ENCODE measurements at places on chromosomes 5 and 9.

DNA sequence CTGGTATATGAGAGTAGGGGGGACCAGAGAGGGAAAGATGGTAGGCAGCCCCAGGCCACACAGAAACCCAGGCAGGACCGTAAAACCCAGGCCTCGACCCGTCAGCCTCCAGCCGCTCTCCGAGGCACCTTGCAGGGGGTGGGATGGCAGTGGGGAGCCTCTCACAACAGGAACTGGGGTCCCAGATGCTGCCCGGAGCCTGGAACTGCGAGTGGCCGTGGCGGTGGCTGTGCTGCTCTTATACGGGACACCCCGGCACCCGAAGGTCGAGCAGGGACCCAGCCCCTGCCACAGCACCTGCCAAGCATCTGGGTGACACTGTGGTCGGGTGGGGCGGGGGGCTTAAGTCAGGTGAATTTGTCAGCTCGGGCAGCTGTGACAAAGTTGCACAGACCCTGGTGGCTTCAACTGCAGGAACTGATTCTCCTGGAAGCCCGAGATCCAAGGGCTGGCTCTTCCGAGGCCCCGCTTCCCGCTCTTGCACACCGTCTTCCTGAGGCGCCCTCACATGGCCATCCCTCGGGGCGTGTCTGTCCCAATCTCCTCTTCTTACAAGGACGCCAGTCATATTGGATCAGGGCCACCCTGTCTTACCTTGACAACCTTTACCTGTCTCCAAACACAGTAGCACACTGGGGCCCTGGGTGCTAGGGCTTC is 47.6 kb upstream of the EGFL7 start:
- DNase-seq: no peak

DNA sequence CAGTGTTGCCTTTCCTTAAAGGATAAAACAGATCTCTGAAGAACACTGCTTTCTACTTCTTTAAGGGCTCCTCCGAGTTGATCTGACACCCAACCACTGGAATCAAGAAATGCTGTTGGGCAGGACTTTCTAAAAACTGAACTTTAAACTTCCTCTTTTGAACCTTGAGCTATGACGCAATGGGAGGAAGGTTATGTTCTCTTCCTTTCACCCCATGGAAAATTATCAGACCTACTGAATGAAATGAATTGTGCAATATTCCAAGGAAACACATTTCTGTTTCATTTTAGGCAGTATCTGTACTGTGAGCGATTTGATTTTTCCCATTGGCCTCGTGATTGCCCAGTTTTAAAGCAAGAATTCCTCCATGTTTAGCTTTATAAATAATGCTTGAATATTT is 206.0 kb upstream of the PRR16 start:
- DNase-seq: no peak

DNA sequence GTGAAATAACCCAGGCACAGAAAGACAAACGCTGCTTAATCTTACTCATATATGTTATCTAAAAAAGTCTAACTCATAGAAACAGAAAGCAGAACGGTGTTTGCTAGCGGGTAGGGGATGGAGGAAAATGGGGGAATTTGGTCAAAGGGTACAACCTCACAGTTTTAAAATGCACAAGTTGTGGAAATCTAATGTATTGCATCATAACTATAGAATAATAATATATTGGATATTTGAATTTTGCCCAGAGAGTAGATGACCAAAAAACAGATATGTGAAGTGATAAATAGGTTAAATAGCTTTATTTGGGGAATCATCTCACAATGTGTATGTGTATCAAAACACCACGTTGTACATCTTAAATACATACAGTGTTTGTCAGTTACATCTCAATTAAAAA is 22.3 kb upstream of the OSMR start:
- no peak for DNase-seq

DNA sequence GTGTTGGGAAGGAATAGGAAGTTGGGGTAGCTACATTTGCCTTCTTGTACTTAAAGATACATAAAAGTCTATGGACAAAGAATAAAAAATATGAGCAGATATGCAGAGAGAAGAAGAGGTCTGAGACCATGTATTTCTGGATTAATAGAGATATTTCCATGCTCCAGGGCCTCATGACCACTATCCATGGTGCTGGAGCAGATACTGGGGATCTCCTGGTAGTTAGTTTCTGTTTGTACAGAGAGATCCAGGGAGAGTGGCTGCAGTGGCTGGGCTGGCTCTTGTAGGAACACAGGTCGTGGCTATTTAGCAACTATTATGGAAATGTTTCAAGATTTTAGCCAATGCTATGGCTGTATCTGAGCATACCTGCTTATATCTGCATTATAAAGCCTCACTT is 184.2 kb upstream of the TMEM161B start:
- no peak for DNase-seq

- no peak for DNase-seq
These were observed 59.1 kb downstream of the BOD1 start for GRCh38 chr5:173557123-173557903.

- DNase-seq: no peak
These were observed 12.9 kb downstream of the TLE4 start for GRCh38 chr9:79584655-79584982.

GRCh38 chr5:65020492-65020891 is 251.8 kb downstream of the CWC27 start:
- no peak for DNase-seq

GRCh38 chr9:115689331-115689730 is 464.3 kb upstream of the PAPPA start:
- DNase-seq: no peak

DNA sequence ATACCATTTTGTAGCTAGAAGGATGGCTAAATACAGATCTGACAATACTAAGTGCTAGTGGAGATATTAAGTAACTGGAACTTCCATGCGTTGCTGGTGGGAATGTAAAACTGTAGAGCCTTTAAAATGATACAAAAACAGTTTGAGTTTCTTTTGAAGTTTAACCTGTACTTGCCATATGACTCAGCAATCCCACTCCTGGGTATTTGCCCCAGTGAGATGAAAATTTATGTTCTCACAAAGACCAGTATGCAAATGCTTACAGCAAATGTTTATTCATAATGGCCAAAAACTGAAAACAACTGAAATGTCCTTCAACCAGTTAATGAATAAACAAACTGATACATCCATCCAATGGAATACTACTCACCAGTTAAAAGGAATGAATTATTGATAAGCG is 137.3 kb downstream of the SLC12A2 start:
- DNase-seq: no peak

GRCh38 chr5:103178167-103178566 is 58.1 kb downstream of the PPIP5K2 start:
- DNase-seq: no peak

GRCh38 chr9:127961613-127962155 is 19.1 kb downstream of the EEIG1 start:
- DNase-seq: no peak

GRCh38 chr5:37859805-37860204 is 20.0 kb upstream of the GDNF start:
- DNase-seq: no peak

- no peak for DNase-seq
These were observed 26.9 kb downstream of the KLF4 start for GRCh38 chr9:107462691-107463090.

DNA sequence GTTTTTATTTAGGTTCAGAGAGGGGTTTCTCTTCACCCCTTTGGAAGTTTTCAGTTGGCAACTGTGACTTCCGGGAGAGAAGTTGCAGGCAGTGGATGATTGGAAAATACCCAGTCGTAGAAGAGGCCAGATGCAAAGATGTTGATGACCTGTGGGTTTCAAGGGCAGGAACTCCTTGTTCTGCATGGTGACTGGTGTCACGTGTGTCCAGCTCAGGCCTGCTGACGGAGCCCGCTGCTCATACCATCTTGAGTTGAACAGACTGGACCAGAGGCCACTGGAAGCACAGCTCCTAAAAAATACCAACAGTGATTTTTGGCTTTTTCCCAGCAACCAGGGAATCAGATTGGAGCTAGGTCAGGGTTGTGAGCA is 243.9 kb upstream of the KLF4 start:
- no peak for DNase-seq

DNA sequence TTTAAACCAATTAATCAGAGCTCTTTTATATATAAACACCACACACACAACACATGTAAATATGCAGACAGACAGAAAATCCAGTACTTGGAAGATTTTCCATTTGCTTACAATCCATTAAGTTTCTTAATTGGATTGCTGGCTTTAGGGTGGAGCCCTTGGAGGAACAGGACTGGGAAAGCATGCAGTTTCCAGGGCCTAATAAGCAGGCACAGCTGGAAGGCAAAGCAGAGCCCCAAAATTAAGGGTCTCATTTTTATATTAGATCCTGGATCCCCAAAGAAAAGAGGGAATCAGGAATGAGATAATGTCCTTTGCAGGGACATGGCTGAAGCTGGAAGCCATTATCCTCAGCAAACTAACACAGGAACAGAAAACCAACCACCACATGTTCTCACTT is 13.1 kb upstream of the SMC2 start:
- DNase-seq: no peak

- DNase-seq: no peak
These were observed 1834.5 kb downstream of the EFNA5 start for GRCh38 chr5:105836268-105836667.

- DNase-seq: no peak
These were observed 4.0 kb upstream of the SLC46A2 start for GRCh38 chr9:112894699-112895098.

DNA sequence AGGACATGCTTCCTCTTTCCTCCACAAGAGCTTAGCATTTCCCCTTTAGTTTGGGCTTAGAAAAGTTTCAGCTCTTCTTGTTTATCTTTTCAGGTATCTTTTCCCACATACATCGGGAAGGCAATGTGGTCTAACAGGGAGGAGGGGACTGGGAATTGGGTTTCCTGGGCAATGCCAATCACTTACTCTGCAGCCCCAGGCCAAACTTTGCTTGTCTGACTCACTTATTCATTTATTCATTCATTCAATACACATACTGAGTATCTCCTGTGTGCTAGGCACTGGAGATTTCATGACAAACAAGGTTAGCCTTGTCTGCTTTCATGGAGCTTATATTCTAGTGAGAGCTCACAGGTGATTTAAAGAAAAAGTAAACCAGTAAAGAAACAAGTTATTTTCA is 10.7 kb upstream of the POU4F3 start:
- DNase-seq: no peak

DNA sequence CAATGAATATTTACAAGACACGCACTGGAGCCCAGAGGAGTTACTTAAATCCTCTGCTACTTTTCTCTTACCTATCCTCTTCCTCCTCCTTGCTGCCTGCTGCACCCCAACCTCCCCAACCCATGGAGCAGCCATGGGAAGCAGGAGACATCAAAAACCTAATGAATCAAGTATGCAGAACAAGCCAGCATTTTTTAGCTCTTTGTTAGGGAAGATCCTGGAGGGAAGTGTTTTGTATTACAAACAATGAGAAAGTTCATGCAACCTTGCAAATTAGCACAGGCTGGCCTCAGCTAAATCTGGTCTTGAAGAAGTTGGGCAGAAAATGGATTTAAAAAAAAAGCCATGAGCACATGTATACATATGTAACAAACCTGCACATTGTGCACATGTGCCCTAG is 498.8 kb downstream of the KIF4B start:
- DNase-seq: no peak

DNA sequence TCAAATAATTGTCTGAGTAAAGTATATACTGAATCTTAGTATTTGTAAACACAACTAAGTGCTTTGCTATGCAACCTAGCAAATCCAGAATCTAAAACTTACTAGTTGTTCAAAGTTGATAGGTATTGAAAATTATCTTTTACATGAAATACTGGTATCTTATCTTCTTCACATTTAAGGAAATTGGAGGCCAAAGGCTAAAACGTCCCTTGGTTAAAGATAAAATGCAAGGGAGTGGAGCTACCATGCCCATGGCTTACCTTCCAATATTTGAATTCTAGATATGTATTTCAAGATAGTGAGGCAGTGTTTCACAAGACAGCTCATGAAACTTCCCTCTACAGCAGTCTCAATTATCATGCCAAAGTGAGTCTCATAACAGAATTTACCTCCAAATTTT is 373.5 kb downstream of the KIAA0825 start:
- no peak for DNase-seq

DNA sequence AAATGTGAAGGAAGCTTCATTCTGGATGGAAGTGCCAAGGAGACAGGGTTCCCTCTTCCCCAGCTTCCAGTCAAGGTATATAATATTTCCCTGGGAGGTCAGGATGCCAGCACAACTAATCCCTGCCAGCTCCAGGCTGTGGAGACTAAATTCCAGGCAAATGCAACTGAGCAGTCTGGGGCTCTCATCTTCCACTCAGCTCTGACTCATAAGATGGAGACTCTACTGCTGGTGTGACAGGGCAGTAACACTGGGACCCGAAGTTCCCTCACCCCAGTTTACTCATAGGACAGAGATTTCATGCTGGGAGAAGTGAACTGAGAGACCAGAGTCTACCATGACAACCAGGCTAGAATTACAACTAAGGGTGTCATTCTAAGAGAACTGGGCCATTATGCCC is 235.4 kb downstream of the FSTL4 start:
- DNase-seq: no peak

GRCh38 chr9:101673642-101674041 is 64.8 kb downstream of the GRIN3A start:
- no peak for DNase-seq

DNA sequence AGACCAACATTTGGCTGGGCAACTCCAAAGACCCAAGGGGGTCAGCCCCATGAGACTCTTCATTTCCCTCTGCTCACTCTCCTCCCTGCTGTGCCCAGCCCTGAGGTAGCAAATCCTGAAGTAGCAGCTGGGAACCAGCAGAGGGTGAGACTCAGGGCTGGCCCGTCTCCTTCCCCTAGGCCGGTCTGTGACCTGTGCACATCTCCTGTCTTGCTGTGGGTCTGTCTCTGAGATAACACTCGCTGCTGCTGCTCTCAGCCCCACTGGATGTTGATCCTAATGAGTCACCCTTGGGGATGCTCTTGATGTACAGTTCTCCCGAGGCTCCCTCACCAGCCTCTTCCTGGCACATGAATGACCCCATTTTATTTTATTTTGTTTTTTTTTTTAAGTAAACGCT is 7.3 kb upstream of the OR2V1 start:
- DNase-seq: no peak

- no peak for DNase-seq
These were observed 56.7 kb upstream of the BASP1 start for GRCh38 chr5:17160756-17161040.

GRCh38 chr5:56858777-56859442 is 43.6 kb downstream of the MAP3K1 start:
- DNase-seq: no peak

DNA sequence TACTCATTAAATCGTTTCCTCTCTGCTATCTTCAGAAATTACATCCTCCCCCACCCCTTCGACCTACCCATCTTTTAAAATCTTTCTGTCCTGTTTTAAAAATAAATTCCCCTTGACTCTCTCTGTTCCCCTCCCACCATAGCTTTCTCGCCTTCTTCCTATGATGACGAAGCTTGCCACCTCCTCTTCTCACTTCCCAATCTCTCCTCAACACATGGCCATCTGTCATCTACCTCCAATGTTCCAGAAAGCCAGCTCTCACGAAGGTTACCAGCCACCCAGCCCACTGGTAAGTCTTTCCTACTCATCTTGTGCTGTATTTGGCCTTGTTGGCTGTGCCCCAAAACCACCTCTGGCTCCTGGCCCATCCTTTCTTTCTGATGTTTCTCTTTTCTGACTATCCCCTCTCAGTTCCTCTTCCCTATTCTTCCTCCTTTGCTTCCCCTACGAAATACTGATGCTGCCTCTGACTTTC is 346.3 kb downstream of the ENC1 start:
- DNase-seq: no peak
